ENCODE measurements at places on chromosomes 3 and 15. TPM values are rescaled to one million over a fixed set of nuclear protein-coding genes. Genes with fewer than 3 reads are reported as not detected.

The ASB14 gene
- total RNA-seq, result not detected

The UROC1 gene
- not detected for total RNA-seq

The DPPA4 gene
- 0.27 TPM for total RNA-seq

The SPG21 gene
- total RNA-seq, result 72.7 TPM

The CFAP44 gene
- total RNA-seq, result 5.4 TPM

The TRH gene
- not detected for total RNA-seq

The STIMATE gene
- total RNA-seq, result 20.2 TPM

The C3orf22 gene
- total RNA-seq, result not detected

The CLRN1 gene
- total RNA-seq, result not detected

The CASR gene
- total RNA-seq, result not detected

The SPINK8 gene
- total RNA-seq, result not detected

The ABHD10 gene
- 295 TPM for total RNA-seq

The HYAL1 gene
- total RNA-seq, result 6.1 TPM

The CX3CR1 gene
- total RNA-seq, result 0.10 TPM

The MTMR10 gene
- 13.4 TPM for total RNA-seq

The GLDN gene
- 3.0 TPM for total RNA-seq

The ANXA2 gene
- 1,298 TPM for total RNA-seq

The CCR9 gene
- total RNA-seq, result not detected

The DZIP1L gene
- total RNA-seq, result 9.6 TPM

Data from HCT116 (cell line).